ENCODE measurements at places on chromosomes 6 and 20.

DNA sequence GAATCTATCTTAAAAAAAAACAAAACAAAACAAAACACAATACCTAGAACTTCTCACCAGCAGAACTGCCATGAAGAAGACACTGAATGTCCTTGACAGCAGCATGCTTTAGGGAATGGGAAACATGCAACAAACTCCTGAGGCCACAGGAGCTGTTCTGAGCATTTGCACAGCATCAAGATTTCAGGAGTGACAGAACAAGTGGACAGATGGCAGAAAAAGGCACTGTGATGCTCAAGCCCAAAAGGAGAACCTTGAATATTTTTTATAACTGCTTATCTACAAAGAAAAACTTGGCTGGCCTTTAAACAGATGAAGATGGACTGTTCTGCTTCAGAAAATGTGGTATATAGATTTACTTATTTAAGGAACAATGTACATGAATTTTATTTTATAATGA, 158.9 kb downstream of the RALGAPA2 start:
- DNase-seq, result no peak

DNA sequence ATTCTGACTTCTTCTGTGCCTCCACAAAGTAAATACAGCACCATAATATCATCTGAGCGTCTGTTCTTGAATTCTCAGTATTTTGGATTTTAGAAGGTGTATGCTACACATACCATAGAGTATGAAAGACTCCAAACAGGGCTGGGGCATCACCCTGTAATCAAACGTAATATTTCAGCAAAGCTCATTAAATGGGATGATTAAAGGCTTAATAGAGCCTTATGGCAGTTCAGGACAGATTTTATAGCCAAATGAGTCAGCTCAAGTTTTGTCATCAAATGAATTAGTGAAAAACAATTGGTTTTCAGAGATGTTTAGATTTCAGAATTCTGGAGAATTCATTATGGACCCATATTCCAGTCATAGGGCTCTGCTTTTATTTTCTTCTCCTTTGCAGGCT, 68.9 kb downstream of the TULP4 start:
- DNase-seq, result no peak

- no peak for DNase-seq
These were observed 33.8 kb upstream of the TMEM244 start for GRCh38 chr6:129894921-129895320.

- DNase-seq, result no peak
These were observed 756 bp downstream of the MOXD1 start for GRCh38 chr6:132400555-132400882.

All from midbrain (tissue), 1 donor.